Activated CD4-positive, alpha-beta memory T cell treated with anti-CD3 and anti-CD28 coated beads, Interleukin-2, amount 10 ng/mL, durations not matched to agents 7 days and 5 days (primary cell): ENCODE measurements at places on chromosomes 5 and 9. TPM values are rescaled to one million over a fixed set of nuclear protein-coding genes. Genes with fewer than 3 reads are reported as not detected.

FOXD1 gene
- total RNA-seq: 0.38 TPM

ENC1 gene
- 0.43 TPM for total RNA-seq

CCDC192 gene
- total RNA-seq: not detected

SARDH gene
- total RNA-seq: 0.88 TPM

SLC25A2 gene
- total RNA-seq: 0.50 TPM

C5orf58 gene
- not detected for total RNA-seq

TYRP1 gene
- not detected for total RNA-seq

SH3TC2 gene
- not detected for total RNA-seq

NFX1 gene
- total RNA-seq: 37.5 TPM

UBE2QL1 gene
- total RNA-seq: 0.10 TPM

MLANA gene
- not detected for total RNA-seq

SLC26A2 gene
- 8.3 TPM for total RNA-seq

HAVCR1 gene
- 3.7 TPM for total RNA-seq

RNF183 gene
- 0.23 TPM for total RNA-seq

RAD17 gene
- 26.7 TPM for total RNA-seq

RLN1 gene
- 2.2 TPM for total RNA-seq
